Fibroblast of skin of right quadriceps (primary cell): ENCODE measurements at places on chromosomes 16 and 17.
A peak's percentile ranks its signal among the peaks of the same experiment; 100 is the strongest.

GRCh38 chr17:5237541-5238016 lies 2.9 kb upstream of the SCIMP start:
- peak; percentile 29 for DNase-seq

- DNase-seq, result no peak
These were observed 31.9 kb downstream of the RMI2 start for GRCh38 chr16:11377154-11377553.

GRCh38 chr16:68605746-68606145 lies 39.4 kb upstream of the CDH3 start:
- no peak for DNase-seq

DNA sequence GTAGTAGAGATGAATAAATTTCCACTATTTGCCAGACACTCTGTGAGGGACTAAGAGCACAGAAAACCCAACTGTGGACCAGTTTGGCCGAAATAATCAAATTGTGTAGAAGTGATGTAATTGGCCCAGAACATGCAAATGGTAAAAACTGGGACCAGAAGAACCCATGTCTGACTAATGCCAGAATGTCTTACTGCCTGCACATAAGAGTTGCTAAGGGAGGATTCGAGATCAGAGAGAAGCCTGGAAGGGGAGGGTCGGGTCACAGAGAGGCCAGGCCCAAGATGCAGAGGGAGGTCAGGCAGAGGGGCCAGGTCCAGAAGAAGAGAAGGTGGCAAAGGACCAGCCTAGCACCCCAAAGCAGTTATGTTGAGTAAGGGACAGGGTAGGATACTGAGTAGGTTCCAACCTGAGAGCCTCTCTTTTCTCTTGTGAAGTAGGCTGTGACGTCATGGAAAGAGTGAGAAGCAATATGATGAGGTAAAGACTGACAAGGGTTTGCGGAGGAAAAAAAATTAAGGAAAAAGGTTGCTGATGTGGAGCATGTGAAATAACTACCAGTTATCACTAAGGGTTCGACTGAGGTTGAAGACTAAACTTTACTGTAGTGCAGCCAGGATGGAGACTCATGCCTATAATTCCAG lies 53.2 kb downstream of the SKAP1 start:
- DNase-seq, result no peak

DNA sequence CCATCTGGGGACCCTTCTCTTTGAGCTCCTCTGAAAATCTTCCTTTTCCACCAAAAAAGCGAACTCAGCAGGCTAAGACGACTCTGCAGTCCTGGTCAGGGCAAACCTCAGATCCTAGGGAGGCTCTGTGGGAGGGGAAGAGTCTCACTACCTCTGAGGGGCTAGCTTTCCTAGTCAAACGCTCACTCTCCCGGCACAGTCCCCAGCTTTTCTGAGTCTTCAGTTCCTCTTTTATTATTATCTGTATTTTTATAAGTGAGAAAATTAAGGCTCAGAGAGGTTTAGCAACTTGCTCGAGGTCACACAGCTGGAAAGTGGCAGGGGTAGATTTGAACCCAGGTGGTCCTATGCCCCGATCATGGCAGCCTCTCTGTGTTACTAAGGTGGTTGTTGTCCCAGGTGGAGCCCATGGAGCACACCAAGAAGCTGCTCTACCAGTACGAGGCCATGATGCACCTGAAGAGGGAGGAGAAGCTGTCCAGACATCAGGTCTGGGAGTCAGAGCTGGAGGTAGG lies 9.1 kb upstream of the KATNB1 start:
- no peak for DNase-seq

- DNase-seq, result peak; percentile 85
These were observed 7.6 kb downstream of the SGCA start for GRCh38 chr17:50173335-50173941.

DNA sequence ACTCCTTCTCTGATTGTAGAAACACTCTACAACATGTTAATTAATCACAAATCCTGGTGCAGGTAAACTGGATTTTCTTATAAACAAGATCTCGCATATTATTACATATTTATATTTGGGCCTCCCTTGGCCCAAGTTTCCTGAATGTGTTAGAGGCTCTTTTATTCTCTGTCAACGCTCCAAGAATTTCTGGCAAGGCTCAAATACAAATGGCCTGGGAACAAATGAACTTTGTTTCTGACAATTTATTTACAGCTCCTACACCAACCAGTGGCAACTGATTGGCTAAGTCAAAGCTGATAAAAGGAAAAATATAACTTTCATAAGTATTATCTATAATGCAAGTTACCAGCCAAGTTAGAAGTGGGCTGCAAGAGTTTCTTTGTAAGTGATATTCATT lies 64.9 kb upstream of the CORO6 start:
- no peak for DNase-seq

GRCh38 chr16:1244881-1245280 lies 4.4 kb downstream of the TPSAB1 start:
- DNase-seq, result no peak

DNA sequence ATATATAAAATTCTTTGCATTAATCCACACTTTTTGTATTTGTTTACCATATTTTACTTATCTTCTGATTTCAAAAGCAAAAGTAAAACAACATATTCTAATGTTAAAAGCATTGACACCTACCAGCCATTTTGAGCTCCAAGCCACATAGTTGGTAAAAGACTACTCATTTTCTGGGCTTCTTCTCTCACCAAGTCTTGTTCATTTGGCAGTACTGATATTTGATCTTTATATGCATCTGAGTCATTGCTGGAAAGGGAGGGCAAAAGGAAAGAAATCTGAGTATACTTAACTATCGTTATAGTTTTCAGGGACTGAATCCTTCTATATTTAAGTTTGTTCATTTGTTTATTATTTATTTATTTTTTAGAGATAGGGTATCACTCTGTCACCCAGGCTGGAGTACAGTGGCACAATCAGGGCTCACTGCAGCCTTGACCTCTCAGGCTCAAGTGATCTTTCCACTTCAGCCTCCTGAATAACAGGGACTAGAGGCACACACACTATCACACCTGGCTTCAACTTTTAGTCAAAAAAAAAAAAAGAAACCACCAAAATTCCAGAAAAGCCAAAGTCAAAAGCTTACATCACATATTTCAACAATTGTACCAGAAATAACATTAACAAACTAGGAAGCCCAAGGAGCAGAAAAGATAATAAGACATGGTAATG lies 121.0 kb upstream of the TOB1 start:
- peak; percentile 56 for DNase-seq

DNA sequence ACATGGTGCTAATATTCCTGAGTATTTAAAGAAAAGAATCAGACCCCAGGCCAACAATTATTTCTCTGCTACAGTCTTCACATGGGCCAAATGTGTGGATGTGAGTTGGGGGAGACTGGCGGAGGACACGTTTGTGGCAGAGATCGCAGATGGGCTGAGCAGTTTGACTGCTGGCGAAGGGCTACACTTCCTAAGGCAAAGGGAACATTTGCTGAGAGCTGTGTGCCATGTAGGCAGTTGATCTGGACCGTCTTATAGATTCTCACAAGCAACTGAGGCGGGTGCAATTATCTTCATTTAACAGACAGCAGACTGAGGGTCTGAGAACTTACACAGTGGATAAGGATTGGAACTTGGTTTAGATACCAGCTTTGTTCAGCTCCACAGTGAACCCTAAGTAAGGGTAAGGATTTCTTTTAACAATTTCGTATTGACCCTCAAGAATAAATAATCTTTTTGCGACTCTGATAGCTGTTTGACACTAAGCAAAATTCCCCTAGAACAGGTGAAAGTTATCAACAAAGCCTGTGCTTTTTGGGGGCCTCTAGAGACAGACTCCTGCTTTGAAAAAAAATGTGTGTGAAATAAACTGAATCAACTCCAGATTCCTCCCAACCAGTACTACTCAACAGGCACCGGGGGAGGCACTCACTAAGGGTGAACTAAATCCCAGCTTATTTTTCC lies 55.3 kb downstream of the TBX4 start:
- DNase-seq, result no peak

- no peak for DNase-seq
These were observed 26.8 kb upstream of the DLX3 start for GRCh38 chr17:50021681-50022370.

- peak; percentile 24 for DNase-seq
These were observed 470 bp upstream of the CDK3 start for GRCh38 chr17:76000016-76000754.
